Stimulated activated CD8-positive, alpha-beta memory T cell treated with anti-CD3 and anti-CD28 coated beads, Interleukin-7, amount 100 ng/mL, for 48 hours (primary cell): ENCODE measurements at places on chromosomes 6 and 20.

GRCh38 chr6:35089935-35090505 is 51.1 kb downstream of the TCP11 start:
- DNase-seq, result no peak

DNA sequence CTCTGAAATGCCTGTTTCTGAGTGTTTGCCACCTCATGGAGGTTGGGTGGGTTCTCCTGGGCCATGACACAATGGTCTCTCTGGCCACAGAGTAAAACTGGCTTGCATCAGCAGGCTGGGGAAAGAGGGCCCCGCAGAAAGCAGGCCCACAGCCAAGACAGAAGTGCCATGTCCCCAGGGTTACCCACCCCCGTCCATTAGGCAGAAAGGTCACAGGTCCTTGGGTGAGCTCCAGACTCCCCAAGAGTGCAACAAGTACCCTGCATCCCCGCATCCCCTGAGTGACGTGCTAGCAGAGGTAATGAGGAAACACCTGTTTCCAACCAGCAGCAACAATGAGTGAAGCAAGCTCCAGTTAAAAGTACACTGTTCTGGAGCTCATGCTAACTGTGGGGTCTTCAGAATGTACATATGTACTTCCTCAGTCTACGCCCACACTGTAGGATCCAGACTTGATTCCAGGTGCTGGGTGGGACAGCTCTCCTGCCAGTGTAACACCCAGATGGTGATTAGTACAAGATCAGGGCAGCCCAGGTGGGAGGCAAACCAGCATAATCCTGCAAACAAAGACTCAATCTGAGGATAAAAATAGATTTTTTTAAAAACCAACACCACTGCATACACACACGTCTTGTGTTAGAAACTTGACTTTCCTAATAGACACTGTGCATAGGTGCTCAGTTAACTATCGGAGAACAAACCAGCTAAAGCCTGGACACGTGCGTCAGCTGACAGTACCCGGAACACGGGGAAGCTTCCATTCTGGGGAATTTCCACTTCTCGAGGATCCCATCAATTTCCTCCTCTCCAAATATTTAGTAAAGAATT is 31.5 kb downstream of the RRBP1 start:
- DNase-seq, result no peak

- no peak for DNase-seq
Observed at GRCh38 chr6:13874191-13874549, 50.6 kb upstream of the RNF182 start.

DNA sequence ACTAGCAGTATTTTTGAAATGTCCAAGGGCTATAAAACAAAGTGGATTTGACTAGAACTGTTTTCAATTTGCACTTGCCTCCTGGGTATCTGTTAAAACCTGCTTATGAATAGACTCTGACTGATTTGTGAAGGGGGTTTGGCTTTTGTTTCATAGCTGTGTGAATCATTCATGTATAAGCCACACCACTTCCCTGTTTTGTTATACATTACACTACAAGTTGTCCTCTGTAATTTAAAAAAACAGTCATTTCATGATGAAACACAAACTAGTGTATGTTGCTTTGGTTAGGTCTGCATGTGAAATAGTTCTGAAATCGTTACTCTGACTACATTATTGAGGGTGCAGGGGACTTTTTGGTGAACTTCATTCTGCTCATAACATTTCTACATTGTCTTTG is 121.7 kb downstream of the NKAIN2 start:
- no peak for DNase-seq

GRCh38 chr6:122307577-122307976 is 91.9 kb upstream of the HSF2 start:
- DNase-seq, result no peak

- DNase-seq, result no peak
Observed at GRCh38 chr6:157587127-157587926, 206.3 kb downstream of the ZDHHC14 start.

GRCh38 chr20:58293453-58293852 is 16.1 kb upstream of the RAB22A start:
- DNase-seq, result no peak

GRCh38 chr6:85494547-85495536 is 45.0 kb downstream of the NT5E start:
- DNase-seq, result no peak

GRCh38 chr6:136959471-136959891 is 37.4 kb downstream of the SLC35D3 start:
- no peak for DNase-seq

GRCh38 chr6:72931325-72931887 is 293.9 kb downstream of the KHDC1L start:
- no peak for DNase-seq
